ENCODE measurements at places on chromosomes 16 and 17. TPM values are rescaled to one million over a fixed set of nuclear protein-coding genes. Genes with fewer than 3 reads are reported as not detected.

IL17C gene
- total RNA-seq: 1.4 TPM

GRCh38 chr16:85556456-85557082, 56.6 kb upstream of the GSE1 start:
- DNase-seq: peak; percentile 67
- no peaks in the 10 kb centered on the region for H3K27me3 ChIP-seq
- H3K27ac ChIP-seq: no peak overlapping the region
- peaks cover 25% of the 10 kb centered on the region for H3K4me1 ChIP-seq
- no peaks in the 10 kb centered on the region for H3K36me3 ChIP-seq

AANAT gene
- total RNA-seq: not detected

DNA sequence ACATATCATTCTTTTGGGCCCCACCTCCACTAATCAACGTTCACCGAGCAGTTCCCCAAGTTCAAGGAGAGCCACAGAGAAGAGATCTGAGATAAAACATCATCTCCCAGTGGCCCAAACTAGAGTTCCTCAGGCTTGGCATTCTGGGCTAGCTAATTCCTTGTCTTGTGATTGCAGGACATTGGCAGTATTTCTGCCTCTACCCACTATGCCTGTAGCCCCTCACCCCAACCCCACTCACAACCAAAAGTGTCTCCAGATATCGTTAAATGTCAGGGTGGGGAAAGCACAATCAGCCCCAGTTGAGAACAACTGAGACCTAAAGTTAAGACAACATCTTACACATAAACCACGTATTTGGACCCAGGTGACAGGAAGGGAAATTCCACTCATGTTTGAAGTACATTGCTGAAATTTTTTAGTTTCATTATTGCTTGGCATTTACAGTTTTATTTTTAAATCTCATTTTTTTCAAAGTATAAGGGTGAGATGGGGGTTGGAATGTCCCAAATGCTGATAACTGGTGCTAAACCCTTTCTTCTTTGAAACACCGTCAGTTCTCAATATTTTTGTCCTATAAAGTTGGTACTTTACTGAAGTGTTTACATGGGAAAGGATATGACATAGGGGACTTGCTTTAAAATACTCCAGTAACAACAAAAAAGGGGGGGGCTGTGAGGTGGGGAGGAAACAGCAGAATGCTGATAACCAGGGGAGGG, 13.6 kb downstream of the ZC3H7A start:
- H3K36me3 ChIP-seq: peaks cover 5% of the 10 kb centered on the region
- no peaks in the 10 kb centered on the region for H3K27me3 ChIP-seq
- H3K27ac ChIP-seq: no peak overlapping the region
- no peak overlapping the region for H3K4me3 ChIP-seq

DNA sequence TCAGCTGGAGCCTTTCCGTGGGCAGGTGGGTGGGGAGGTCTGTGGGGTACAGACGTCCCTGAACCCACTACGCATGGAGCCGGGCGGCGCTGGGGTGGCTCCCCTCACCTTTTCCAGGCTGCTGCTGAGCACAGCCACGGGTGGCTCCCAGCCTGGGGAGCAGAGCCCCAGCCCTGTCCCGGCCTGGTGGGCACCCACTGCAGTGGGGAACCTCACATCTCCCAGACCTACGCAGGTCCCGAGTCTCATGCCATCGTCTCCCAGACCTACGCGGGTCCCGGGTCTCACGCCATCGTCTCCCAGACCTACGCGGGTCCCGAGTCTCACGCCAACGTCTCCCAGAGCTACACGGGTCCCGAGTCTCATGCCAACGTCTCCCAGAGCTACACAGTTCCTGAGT, 17.0 kb upstream of the APRT start:
- no peaks in the 10 kb centered on the region for H3K4me1 ChIP-seq
- no peaks in the 10 kb centered on the region for H3K36me3 ChIP-seq
- no peak overlapping the region for H3K27ac ChIP-seq
- H3K27me3 ChIP-seq: no peaks in the 10 kb centered on the region

DNA sequence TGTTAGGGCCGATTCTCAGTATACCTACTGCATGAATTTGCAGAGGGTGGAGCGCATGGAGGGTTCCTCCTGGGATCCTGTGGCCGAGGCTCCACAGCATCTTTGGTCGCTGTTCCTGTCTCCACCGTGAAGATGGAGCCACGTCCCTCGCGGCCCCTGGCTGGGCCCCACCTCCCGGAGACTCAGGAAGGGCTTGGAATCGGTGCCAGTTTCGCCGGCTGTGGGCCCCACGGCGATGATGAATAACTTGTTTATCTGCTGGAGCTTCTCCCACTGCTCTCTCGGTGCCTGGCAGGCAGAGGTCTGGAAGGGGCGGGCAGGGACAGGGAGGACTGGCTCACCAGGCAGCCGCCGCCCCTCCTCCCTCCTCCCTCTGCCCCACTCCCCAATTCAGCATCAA, 8.1 kb downstream of the SLC5A11 start:
- H3K27ac ChIP-seq: no peak overlapping the region
- H3K4me1 ChIP-seq: peaks cover 3% of the 10 kb centered on the region
- no peaks in the 10 kb centered on the region for H3K36me3 ChIP-seq
- no peak for DNase-seq
- H3K4me3 ChIP-seq: no peak overlapping the region

DNA sequence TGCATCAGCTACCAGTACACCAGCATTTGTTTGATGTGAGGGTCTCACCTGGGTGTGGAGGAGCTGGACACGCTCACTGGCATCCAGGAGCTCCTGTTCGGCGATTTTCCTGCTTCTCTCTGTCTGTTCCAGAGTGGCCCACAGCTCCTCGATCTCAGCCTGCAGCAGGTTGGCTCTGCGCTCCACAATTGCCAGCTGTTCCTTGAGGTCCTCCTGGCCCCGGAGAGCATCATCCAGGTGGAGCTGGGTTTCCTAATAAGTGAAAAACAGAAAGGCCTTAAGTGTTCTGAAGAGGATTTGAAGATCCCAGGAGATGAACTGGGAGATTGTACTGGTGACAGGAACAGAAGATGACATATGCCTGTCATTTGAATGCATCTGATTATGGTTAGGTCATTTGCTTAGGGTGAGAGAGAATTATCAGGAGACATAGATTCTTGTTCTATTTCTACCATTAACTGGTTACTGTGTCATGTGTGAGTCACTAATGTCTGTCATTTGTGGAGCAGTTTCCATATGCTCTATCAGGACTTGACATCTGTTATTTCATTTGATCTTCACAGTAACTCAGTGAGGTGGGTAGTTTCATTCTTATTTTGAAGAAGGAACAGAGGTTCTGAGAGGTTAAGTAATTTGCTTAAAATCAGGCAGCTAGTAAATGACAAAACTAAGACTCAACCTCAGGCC, 21.5 kb upstream of the MYH13 start:
- no peak for DNase-seq
- H3K27me3 ChIP-seq: no peaks in the 10 kb centered on the region
- no peaks in the 10 kb centered on the region for H3K36me3 ChIP-seq
- H3K4me3 ChIP-seq: no peak overlapping the region

C17orf50 gene
- not detected for total RNA-seq

ABHD15 gene
- 1.6 TPM for total RNA-seq

GRCh38 chr17:49646391-49647255, 31.3 kb downstream of the SPOP start:
- no peaks in the 10 kb centered on the region for H3K27me3 ChIP-seq
- DNase-seq: no peak
- H3K36me3 ChIP-seq: no peaks in the 10 kb centered on the region
- H3K27ac ChIP-seq: no peak overlapping the region
- H3K4me1 ChIP-seq: no peaks in the 10 kb centered on the region
- H3K4me3 ChIP-seq: no peak overlapping the region

DNA sequence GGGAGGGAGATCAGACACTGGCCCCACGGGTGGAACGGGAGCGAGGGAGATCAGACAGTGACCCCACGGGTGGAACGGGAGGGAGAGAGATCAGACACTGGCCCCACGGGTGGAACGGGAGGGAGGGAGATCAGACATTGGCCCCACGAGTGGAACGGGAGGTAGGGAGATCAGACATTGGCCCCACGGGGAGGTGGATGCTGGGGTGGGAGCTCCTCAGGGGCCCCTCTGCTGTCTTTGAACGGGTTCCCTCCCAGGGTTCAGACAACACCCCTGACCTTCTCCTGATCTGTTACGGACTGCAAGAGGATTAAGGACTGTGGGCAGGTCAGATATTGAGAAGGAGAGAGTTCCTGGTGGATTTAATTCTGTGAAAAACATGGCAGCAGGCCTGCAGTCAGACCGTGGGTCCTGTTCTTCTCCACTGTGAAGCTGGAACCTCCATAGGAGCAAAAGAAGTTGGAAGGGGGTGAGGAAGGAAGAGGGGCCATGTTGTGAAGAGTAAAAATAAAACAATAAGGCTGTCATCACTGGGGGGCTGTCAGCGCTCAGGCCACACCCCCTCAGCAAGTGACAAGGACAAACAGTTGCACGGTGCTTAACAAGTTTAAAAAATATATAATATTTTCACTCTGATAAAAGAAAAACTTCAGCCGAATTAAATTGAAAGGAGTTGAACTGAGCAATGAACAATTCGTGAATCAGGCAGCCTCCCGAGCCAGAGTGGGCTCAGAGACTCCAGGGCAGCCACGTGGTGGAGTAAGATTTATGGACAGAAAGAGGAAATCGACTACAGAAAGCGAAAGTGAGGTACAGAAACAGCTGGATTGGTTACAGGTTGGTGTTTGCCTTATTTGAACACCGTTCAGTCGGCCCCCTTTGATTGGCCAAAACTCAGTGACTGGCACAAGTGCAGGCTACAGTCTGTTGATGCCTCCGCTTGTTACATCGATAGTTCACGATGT, 348.7 kb upstream of the TNRC6C start:
- no peak for DNase-seq
- no peaks in the 10 kb centered on the region for H3K4me1 ChIP-seq
- H3K36me3 ChIP-seq: no peaks in the 10 kb centered on the region

DNA sequence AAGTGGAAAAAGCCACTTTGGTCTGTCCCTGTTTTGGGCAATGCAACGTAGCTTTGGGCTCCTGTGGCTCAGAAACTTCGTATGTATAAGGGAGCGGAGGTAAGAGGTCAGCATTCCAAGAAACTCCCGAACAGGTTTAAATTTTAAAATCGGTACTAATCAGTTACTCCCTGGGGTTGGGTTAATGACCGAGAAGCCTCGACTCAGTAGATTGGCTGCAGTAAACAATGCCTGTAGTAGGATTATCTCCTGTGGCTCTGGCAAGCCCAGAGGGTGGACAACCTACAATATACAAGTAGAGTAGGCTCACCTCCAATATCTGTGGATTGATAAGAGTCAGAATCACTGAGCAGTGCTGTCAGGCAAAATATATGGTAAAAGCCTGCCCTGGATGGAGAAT, 1.6 kb upstream of the GNA13 start:
- peaks cover 5% of the 10 kb centered on the region for H3K36me3 ChIP-seq
- H3K27ac ChIP-seq: no peak overlapping the region
- H3K4me1 ChIP-seq: peaks cover 5% of the 10 kb centered on the region
- no peaks in the 10 kb centered on the region for H3K27me3 ChIP-seq
- no peak overlapping the region for H3K4me3 ChIP-seq

DNA sequence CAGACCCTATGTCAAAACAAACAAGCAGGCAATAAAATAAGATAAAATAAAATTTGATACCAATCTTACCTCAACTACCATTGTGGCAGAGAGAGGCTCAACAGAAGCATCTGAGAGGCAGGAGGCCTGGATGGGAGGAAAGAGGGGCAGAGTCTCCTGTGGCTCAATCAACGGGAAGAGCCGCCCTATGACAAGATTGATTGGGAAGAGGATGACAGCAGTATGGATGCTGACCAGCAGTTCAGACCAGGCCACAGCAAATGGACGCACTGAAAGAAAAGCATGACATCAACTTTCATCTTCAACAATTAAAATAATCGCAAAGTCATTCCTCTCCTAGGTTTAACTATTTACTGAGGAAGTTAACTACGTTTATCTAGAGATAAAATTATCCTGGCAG, 47.4 kb downstream of the PKD1L3 start:
- H3K4me1 ChIP-seq: no peaks in the 10 kb centered on the region
- H3K27ac ChIP-seq: no peak overlapping the region
- H3K36me3 ChIP-seq: no peaks in the 10 kb centered on the region
- no peaks in the 10 kb centered on the region for H3K27me3 ChIP-seq
- H3K4me3 ChIP-seq: no peak overlapping the region

CCDC144A gene
- 1.7 TPM for total RNA-seq

- H3K4me3 ChIP-seq: no peak overlapping the region
- no peaks in the 10 kb centered on the region for H3K36me3 ChIP-seq
- peaks cover 8% of the 10 kb centered on the region for H3K4me1 ChIP-seq
- no peaks in the 10 kb centered on the region for H3K27me3 ChIP-seq
Measured at GRCh38 chr17:76213491-76213890, 26.8 kb downstream of the RNF157 start.

ZP2 gene
- total RNA-seq: not detected

- peaks cover 23% of the 10 kb centered on the region for H3K4me1 ChIP-seq
- no peak overlapping the region for H3K27ac ChIP-seq
- no peak for DNase-seq
Measured at GRCh38 chr16:78310990-78311561, 211.6 kb downstream of the WWOX start.

- H3K27ac ChIP-seq: no peak overlapping the region
- no peaks in the 10 kb centered on the region for H3K36me3 ChIP-seq
- H3K4me3 ChIP-seq: no peak overlapping the region
- DNase-seq: no peak
- no peaks in the 10 kb centered on the region for H3K4me1 ChIP-seq
Measured at GRCh38 chr16:67339453-67339852, 12.8 kb downstream of the LRRC36 start.

DNA sequence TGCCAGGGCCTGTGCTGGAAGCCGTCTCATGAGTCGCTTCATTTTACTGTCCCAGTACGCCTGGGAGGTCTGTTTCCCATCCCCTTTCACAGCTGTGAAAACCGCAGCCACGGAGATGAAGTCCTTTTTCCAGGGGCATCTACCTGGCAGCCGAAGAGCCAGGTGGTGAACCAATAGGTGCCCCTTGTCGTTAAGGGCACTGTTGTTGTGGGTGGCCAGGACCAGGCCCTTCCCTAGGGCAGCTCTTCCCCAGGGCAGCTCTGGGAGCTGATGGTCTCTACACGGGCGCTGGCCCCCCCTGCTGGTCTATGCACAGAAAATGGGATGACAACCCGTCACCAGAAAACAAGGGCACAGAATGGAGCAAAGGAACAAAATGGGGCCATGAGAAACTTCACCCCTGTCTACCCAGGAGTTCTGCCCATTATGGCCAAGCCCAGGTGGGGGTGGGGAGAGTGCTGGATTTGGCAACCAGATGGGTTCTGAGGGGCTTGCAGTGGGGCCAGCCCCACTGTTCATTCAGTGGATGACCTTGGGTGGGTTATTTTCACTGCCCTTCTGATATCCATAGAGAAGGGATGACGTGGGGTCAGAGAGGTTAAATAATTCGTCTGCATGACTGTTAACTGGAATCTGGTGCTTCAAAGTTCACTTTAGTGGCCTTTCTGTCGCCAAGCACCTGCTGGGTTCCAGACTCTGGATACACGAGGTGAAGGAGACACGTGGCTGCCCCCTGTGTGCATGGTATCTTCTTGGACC, 11.5 kb downstream of the RMI2 start:
- H3K4me1 ChIP-seq: no peaks in the 10 kb centered on the region
- peak; percentile 85 for DNase-seq
- H3K27ac ChIP-seq: no peak overlapping the region
